ENCODE measurements at places on chromosomes 12 and 14.

DNA sequence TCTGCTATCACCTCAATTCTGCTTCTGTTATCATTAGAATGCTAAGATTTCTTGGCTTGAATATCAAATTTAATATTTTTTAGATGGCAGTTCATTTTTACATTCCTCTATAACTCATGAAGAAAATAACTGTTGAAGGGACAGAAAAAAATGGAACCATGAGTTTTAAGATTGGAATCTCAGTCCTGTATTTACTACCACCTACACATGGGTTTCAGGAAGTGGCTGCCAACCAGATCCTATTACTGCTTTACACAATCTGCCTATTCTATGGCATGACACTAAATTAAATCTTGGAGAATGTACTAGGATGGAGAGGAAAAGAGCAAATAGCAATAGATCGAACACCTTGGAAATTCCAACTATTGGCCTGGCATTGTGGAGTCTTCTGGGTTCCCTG, 140.8 kb downstream of the DUSP6 start:
- DNase-seq, result no peak

DNA sequence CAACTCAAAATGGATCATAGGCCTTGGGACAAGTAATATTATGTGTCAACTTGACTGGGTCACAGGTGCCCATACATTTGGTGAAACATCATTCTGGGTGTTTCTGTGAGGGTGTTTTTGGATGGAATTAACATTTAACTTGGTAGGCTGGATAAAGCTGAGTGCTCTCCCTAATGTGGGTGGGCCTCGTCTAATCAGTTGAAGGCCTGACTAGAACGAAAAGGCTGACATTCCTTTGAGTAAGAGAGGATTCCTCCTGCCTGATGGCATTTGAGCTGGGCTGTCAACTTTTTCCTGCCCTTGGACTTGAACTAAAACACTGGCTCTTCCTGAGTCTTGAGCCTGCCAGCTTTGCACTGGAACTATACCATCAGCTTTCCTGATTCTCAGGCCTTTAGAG, 93.4 kb upstream of the ESRRB start:
- no peak for DNase-seq

DNA sequence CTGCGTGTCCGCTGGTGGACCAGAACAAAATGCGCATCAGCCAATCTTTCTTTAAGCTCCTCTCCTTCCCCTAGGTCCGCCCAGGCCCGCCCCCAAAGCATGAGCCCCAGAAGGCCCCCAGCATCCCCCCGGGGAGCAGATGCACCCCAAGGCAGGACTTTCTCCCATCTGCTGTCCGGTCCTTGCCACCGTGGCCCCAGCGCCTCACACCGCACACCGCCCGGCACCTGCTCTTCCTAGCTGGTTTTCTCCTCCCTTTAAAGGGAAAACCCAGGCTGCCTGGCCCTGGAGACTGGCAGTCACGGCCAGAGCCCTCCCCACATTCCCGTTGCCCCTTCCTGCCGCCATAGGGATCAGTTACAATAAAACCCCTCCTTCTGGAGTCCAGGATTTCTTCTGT, 30.2 kb downstream of the RIMBP2 start:
- no peak for DNase-seq

DNA sequence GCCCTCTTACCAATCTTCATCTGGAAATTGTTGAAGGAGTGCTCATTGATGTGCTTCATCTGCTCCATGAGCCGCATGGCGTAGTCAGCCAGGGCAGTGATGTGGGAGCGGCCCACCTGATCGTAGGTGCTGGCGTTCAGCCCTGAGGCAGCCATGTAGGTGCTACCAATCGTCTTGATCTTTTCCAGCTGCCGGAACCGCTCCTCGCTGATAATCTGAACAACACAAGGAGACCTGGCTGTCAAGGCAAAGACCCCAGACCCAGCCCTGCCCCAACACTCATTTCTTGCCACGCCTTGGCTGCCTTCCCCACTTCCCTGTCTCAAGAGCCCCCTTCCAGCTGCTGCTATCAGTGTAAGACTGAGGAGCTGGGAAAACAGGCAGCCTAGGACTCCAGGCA, 18.1 kb downstream of the ADCY6 start:
- no peak for DNase-seq

GRCh38 chr12:63206909-63207308, 55.9 kb upstream of the AVPR1A start:
- no peak for DNase-seq
